ENCODE measurements at places on chromosomes 6 and 20. TPM values are rescaled to one million over a fixed set of nuclear protein-coding genes. Genes with fewer than 3 reads are reported as not detected.

- no peak for DNase-seq
These were observed 39.4 kb upstream of the EEF1A1 start for GRCh38 chr6:73560182-73560732.

- DNase-seq: no peak
These were observed 35.9 kb downstream of the CDYL start for GRCh38 chr6:4812068-4812467.

GRCh38 chr6:11824986-11825385, 46.4 kb upstream of the ADTRP start:
- no peak for DNase-seq

GRCh38 chr6:43146709-43147688, 24.1 kb upstream of the SRF start:
- no peak for DNase-seq

GRCh38 chr6:23696992-23697391, 429.0 kb upstream of the NRSN1 start:
- DNase-seq: no peak

GRCh38 chr6:97850458-97851212, 567.6 kb upstream of the MMS22L start:
- no peak for DNase-seq

DNA sequence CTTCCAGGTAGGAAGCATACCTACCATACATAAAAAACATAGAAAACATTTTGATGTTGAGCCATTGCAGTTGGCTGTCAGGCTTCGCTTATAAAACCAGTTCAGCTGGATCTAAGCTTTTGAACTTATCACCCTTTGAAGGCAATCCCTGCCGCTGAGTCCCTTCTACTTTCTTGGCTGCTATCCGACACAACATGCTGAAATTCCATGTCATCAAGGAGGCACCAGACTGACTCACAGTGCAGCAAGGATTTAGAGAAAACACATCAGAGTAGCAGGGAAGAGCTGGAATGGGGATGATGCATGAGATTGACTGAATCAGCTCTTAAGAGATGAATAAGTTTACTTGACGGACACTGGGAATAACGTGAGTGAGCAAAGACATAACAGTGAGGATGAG, 135.0 kb upstream of the MAN1A1 start:
- DNase-seq: no peak

GRCh38 chr6:6639572-6639971, 51.1 kb downstream of the LY86 start:
- DNase-seq: no peak

The DCBLD1 gene
- 1.4 TPM for total RNA-seq

GRCh38 chr6:3455569-3456394, 1.1 kb downstream of the SLC22A23 start:
- no peak for DNase-seq

DNA sequence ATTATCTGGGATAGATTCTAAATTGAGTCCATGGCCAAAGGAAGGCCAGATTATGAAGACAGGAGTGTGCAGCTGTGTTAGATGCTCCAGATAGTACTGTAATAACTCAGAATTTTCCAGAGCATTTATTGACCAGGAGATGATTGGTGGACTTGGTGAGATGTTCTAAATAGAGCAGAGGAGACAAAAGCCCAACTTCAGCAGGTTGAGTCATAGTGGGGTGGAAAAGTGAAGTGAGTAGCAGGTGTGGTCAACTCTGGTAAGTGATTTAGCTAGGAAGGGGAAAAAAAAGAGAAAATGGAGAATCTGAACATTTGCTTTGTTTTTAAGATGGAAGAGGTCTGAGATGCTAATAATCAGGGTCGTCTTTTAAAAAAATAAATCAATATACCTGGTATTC, 227.4 kb downstream of the TMEM200A start:
- no peak for DNase-seq

DNA sequence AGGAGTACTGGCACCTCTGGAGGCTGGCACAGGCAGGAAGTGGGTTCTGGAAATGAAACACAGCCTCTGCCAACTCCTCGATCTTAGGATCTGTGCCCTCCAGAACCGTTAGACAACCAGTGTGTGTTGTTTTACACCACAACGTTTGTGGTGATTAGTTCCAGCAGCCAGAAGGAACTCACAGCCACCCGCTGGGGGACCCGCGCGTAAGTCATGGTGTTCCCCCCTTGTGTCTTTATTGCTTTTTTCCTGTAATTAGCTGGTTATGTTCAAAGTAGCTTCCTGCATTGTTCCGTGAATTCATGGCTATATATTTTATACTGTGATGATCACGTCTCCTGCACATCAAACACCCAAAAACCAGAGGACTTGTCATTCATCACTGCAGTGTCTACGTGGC, 117.4 kb downstream of the RNASET2 start:
- DNase-seq: no peak

DNA sequence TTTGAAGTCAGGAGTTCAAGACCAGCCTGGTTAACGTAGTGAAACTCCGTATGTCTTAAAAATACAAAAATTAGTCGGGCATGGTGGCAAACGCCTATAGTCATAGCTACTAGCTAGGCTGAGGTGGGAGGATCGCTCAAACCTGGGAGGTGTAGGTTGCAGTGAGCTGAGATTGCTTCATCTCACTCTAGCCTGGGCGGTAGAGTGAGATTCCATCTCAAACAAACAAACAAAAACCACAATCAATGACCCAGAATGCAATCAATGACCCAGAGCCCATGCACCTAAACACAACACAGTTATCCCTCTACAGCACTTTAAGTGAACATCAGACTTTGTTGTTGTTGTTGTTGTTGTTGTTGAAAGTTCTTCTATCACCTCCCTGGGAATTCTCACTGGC, 77.9 kb downstream of the MYB start:
- DNase-seq: no peak

GRCh38 chr6:128882991-128883611, at the start of gene LAMA2:
Gene LAMA2, plus strand, starts transcription at chr6:128883138. Its CDS starts 108 bp downstream, at chr6:128883246.
- no peak for DNase-seq

- DNase-seq: no peak
These were observed 29.8 kb downstream of the FAM83B start for GRCh38 chr6:54876365-54876764.

The SLC13A3 gene
- not detected for total RNA-seq

GRCh38 chr6:170028629-170029345, 262.1 kb downstream of the DLL1 start:
- no peak for DNase-seq

GRCh38 chr6:22064558-22064957, 232.3 kb downstream of the PRL start:
- no peak for DNase-seq

DNA sequence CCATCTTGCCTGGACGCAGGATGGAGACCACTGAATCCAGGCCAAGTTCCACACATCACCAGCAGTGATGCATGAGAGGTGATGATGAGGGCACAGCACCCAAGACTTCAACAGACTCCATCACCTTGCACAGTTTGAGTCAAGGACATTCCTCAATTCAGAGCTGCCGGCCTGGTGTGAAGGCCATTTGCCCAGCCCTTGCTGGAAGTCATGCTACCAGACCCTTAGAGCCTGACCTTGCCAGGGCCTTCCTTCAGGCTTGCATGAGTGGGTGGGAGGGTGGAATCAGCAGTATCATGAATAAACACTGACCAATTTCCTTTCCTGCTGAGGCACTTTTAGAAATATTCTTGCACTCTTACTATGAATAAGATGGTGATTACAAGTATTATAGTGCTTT, 130.2 kb upstream of the SSTR4 start:
- no peak for DNase-seq

The COL20A1 gene
- not detected for total RNA-seq

The ZSCAN26 gene
- 14.9 TPM for total RNA-seq

- DNase-seq: no peak
These were observed 62.5 kb downstream of the EPB41L2 start for GRCh38 chr6:131000544-131000943.
